ENCODE measurements at places on chromosomes 7 and 10. TPM values are rescaled to one million over a fixed set of nuclear protein-coding genes. Genes with fewer than 3 reads are reported as not detected.

- H3K4me3 ChIP-seq, result peak overlapping the region; percentile 59
- no peak for DNase-seq
- H3K27ac ChIP-seq, result no peak overlapping the region
- no peaks in the 10 kb centered on the region for H3K27me3 ChIP-seq
- no peaks in the 10 kb centered on the region for H3K36me3 ChIP-seq
- peaks cover 5% of the 10 kb centered on the region for H3K4me1 ChIP-seq
Observed at GRCh38 chr10:27997865-27998177, 1.1 kb downstream of the ODAD2 start.

DNA sequence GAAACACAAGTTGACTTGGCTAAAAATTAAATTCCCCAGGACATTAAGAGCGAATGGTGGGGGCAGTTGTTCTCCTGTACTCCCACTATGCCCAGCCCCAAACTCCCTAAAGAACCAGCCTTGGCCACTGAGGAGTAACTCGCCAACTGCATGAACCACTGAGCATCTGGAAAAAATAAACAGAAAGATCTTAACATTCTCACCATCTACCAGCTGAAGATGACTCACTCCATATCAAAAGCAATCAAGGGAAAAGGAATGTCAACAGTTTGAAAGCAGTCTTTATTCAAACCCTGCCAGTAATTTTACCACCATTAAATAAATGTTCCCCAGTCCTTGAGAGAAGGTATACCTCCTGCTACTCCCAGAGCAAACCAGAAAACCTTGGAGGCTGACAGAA lies 45.4 kb downstream of the CTTNBP2 start:
- H3K27ac ChIP-seq, result no peak overlapping the region
- no peak overlapping the region for H3K4me3 ChIP-seq
- no peaks in the 10 kb centered on the region for H3K4me1 ChIP-seq
- H3K36me3 ChIP-seq, result no peaks in the 10 kb centered on the region

- H3K27ac ChIP-seq, result no peak overlapping the region
- no peaks in the 10 kb centered on the region for H3K4me1 ChIP-seq
Observed at GRCh38 chr7:136956671-136957070, 88.2 kb downstream of the CHRM2 start.

DNA sequence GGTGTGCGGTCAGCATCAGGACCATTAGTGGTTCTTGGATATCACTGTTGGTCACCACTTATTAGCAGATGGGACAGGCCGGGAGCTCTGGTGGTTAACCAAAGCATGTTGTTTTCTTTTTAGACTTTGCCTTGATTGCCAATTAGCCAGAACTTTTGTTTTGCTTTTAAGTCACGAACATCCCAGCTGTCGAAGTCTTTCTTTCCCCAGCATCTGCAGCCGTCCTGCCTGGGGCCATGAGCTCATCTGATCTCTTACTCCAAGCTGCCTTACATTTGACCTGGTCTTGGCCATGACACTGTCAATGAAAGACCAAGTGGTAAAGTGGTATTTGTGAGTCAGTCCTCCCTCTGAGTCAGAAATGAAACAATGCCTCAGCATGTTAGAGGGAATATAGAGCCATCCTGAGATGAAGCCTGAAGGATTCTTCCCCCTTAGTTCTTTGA lies 53.9 kb upstream of the CREB5 start:
- no peaks in the 10 kb centered on the region for H3K27me3 ChIP-seq
- H3K36me3 ChIP-seq, result no peaks in the 10 kb centered on the region
- no peak overlapping the region for H3K27ac ChIP-seq
- no peak overlapping the region for H3K4me3 ChIP-seq
- no peaks in the 10 kb centered on the region for H3K4me1 ChIP-seq

DNA sequence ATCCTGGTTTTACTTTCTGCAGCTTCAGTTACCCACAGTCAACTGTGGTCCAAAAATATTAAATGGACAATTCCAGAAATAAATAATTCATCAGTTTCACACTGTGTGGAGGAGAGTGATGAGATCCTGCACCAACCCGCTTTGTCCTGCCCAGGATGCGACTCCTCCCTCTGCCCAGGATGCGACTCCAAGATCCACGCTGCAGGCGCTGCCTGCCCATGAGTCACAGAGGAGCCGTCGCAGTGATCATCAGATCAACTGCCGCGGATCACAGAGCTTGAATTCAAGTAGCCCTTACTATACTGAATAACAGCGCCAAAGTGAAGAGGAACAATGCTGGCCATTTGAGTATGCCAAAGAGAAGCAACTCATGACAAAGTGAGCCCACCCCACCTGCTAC lies 61.5 kb downstream of the GRB10 start:
- no peak overlapping the region for H3K27ac ChIP-seq
- DNase-seq, result no peak
- no peak overlapping the region for H3K4me3 ChIP-seq
- H3K27me3 ChIP-seq, result no peaks in the 10 kb centered on the region
- H3K4me1 ChIP-seq, result peaks cover 6% of the 10 kb centered on the region
- H3K36me3 ChIP-seq, result no peaks in the 10 kb centered on the region

- no peaks in the 10 kb centered on the region for H3K36me3 ChIP-seq
- H3K27ac ChIP-seq, result no peak overlapping the region
- no peak for DNase-seq
- H3K27me3 ChIP-seq, result no peaks in the 10 kb centered on the region
- peaks cover 10% of the 10 kb centered on the region for H3K4me1 ChIP-seq
Observed at GRCh38 chr7:35677582-35678356, 17.2 kb downstream of the HERPUD2 start.

- H3K4me1 ChIP-seq, result no peaks in the 10 kb centered on the region
- H3K27me3 ChIP-seq, result no peaks in the 10 kb centered on the region
- H3K4me3 ChIP-seq, result no peak within 1 kb of the TSS
Observed at GRCh38 chr7:15561835-15562234, at the start of gene AGMO. Gene AGMO (minus strand): TSS chr7:15562015.

MUC12 gene
- 0.57 TPM for total RNA-seq

DNA sequence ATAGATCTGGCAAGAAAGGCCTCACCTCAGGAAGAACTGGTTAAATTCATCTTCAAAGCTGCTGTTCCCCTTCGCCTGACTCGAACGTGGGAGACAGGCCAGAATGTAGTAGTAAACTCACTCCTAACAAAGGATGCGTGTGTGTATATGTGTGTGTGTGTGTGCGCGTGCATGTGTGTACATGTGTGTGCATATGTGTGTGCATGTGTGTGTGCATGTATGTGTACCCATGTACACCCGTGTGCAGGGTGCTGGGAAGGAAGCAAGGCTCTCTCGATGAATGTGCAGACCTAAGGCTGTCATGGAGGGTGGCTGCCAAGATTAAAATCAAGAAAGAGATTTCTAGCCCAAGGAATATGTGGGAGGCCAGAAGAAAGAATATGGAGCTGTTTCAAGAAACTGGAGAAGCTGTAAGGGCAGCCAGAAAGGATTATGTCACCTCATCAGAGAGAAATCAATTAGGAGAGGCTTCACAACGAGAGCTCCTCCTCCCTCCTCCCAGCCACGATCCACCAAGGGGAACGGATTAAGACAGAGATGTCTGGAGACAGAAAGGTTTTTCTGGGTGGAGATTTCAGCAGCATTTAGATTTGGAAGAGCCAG lies 34.0 kb upstream of the LBX1 start:
- no peak overlapping the region for H3K4me3 ChIP-seq
- H3K4me1 ChIP-seq, result no peaks in the 10 kb centered on the region
- no peaks in the 10 kb centered on the region for H3K36me3 ChIP-seq
- DNase-seq, result no peak

- H3K36me3 ChIP-seq, result no peaks in the 10 kb centered on the region
- H3K4me1 ChIP-seq, result no peaks in the 10 kb centered on the region
- no peak overlapping the region for H3K27ac ChIP-seq
- no peak for DNase-seq
Observed at GRCh38 chr7:69025249-69025648, 573.0 kb upstream of the AUTS2 start.
